Left lung (tissue), 14 donors: ENCODE measurements at places on chromosomes 12 and 14.

- DNase-seq: no peak
Observed at GRCh38 chr14:71956920-71957563, 24.8 kb downstream of the RGS6 start.

DNA sequence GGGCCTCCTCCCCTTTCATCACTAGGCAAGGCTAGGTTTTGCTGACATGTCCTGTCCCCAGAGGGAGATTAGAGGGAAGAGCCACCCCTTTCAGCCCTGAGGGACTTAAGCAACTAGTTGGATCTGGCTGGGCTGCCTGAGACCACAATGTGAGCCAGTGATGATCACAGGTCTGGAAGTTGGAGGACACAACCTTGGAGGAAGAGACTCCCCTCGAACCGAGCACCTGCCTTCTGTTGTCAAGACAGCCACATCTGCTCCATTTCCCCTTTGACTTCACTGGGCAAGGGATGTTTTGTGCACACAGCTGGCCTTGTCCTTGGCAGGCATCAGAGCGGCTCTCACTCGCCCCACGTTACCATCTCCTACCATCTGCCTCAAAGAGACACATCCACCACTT is 31.4 kb downstream of the MVK start:
- DNase-seq: no peak

GRCh38 chr14:57478050-57478449 is 15.6 kb downstream of the CCDC198 start:
- no peak for DNase-seq

DNA sequence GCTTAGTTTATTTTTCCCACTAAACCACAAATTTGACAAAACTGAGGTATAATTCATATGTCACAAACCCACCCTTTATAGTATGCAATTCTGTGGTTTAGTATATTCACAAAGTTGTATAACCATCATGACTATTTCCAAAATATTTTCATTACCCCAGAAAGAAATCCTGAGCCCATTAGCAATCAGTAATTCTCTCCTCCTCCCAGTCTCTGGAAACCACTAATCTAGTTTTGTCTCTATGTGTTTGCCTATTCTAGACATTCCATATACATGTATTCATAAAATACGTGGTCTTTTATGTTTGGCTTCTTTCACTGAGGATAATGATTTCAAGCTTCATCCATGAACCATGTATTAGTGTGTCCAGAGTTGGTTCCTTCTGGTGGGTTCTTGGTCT is 267.6 kb downstream of the AEBP2 start:
- DNase-seq: no peak

- DNase-seq: no peak
Observed at GRCh38 chr12:13552830-13553229, 356.3 kb downstream of the EMP1 start.

- DNase-seq: no peak
Observed at GRCh38 chr12:19138956-19139355, 9.4 kb downstream of the PLEKHA5 start.

DNA sequence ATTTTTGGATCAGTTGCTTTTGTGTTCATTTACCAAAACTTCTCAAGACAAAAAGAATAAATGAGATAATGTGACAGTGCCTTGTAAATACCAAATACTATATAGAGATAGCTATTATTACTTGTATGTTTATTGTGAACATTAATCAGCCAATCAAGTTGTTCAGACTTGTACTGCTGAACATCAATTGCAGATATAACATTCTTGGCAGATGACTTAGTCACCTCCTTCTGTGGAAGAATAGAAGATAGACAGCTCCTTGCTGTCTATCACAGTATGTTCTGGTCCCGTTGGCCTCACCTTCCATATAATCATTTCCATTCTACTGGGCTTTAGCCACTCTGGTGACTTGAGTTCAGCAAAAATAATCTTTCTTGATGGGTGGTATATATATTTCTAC is 30.1 kb downstream of the PSEN1 start:
- no peak for DNase-seq

DNA sequence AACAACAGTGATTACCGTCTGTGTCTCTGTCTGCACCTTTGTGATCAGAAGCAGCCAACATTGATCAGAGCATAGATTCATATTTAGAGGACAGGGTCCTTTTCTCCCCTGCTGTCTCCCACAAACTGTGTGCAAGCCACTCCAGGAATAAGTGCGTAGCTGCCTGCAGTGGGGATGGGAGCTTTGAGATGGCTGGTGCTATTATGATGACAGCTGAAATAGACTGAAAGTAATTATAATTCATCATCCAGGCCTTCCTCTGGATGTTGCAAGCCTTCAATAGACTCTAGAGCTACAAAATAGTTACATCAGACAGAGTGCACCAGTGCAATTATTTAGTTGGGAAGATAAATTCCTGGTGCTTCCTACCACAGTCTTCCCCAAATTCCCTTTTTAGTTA is 68.1 kb downstream of the BORCS5 start:
- no peak for DNase-seq

GRCh38 chr12:98514982-98515286 is 456 bp upstream of the TMPO start:
- DNase-seq: no peak

DNA sequence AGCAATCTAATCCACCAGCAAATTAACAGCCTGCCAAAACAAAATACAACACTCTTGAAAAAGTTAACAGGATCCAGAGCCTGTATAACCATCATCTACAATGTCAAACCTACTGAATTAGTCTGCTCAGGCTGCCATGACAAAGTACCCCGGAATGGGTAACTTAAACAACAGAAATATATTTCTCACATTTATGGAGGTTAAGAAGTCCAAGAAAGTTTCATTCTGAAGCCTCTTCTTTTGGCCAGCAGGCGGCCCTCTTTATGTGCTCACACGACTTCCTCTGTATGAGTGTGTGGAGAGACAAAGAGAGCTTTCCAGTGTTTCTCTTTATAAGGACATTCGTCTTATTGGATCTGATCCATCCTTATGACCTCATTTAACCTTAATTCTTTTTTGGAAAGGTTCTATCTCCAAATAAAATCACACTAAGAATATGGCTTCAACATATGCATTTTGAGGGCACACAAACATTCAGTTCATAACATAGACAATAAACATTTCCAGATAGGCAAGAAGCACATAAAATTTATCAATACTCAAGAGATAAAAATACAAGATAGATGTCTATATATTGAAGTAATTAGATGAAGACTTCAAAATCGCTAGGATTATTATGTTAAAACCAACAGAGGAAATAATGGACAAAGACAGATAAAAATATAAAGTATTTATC is 5.9 kb upstream of the RERG start:
- peak; percentile 32 for DNase-seq

GRCh38 chr12:50059440-50060119 is 2.2 kb downstream of the ASIC1 start:
- DNase-seq: no peak

DNA sequence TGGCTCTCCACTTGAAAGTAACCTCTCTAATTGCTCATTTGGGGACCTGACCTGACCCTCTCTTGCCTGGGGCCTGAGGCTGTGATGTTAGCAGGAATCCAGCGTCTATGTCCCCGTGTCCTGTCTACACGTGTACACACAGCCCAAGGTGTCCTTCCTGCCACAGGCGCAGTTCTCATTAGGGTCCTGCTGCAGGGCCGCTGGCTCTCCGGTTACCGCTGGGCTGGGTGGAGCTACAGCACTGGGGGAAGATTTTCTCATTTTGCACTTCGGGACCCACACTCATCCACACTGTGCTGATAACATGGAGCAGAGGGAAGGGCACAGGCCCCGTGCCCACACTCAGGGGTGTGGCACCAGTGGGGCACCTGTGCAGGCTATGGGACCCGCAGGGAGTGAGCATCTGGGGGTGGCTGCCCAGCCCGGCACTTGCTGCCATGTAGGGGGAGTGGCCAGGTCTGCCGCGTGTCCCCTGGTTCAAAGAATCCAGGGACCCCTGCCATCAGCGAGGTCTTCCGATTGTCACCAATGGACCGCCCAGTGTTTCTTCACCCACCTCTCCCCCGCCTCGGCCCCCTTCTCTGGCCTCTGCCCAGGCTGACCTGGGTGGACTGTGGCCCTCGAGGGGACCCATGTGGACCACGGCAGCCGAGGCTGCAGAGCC is 98.7 kb upstream of the SFSWAP start:
- DNase-seq: no peak

GRCh38 chr12:130224613-130225012 is 62.3 kb downstream of the FZD10 start:
- no peak for DNase-seq

GRCh38 chr14:96683562-96684289 is 113.5 kb upstream of the VRK1 start:
- DNase-seq: no peak

DNA sequence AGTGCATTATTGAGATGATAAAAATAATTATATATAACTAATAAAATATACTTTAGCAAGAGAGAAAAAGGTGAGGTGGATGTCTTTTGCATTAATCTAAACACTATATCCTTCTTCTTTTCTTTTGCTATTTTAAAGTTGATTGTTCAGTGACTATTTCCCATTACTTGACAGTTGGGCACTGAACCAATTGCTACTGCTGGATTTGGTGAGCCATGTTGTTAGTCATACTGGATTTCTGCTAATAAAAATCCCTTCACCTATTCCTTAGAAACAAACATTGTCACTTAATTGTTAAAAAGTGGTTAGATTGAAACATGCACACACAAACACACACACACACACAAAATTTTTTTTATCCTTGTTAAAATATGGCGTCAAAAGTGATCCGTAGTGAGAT is 251.6 kb upstream of the ALG10 start:
- no peak for DNase-seq

- no peak for DNase-seq
Observed at GRCh38 chr12:18629445-18629844, 108.4 kb downstream of the PLCZ1 start.

- DNase-seq: no peak
Observed at GRCh38 chr14:31286456-31287293, 79.1 kb upstream of the HECTD1 start.

- DNase-seq: no peak
Observed at GRCh38 chr12:98911396-98911795, 266.3 kb downstream of the APAF1 start.

GRCh38 chr12:684416-684815 is 21.2 kb upstream of the NINJ2 start:
- DNase-seq: no peak

GRCh38 chr12:101181776-101182175 is 28.3 kb downstream of the SLC5A8 start:
- DNase-seq: no peak

DNA sequence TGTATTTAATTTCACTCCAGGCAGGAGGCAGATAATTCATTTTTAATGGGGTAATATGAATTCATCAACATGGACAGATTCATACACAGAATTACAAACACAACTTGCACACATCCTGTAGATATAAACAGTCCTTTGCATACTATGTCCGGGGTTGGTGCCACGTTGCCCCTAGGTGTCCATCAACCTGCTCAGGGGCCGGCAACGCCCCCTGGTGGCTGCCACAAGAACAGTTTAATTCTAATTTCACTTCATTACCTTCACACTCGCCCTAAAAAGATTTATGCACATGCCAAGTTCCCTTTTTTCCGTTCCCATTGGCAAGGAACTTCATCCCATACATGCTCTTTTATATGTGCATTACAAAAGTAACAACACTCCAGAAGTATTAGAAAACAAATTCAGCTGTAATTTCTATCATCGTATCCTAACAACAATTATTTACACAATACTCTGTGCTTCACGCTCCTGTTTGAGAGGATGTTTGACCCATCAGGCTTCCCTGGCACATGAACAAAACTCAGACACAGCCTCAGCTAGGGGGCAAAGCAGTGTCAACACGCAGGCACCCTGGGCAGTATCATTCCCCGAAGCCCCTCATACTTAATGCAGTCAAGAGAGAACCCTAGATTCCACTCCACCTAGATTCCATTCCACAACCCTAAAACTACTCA is 15.5 kb downstream of the MANSC1 start:
- peak; percentile 82 for DNase-seq

DNA sequence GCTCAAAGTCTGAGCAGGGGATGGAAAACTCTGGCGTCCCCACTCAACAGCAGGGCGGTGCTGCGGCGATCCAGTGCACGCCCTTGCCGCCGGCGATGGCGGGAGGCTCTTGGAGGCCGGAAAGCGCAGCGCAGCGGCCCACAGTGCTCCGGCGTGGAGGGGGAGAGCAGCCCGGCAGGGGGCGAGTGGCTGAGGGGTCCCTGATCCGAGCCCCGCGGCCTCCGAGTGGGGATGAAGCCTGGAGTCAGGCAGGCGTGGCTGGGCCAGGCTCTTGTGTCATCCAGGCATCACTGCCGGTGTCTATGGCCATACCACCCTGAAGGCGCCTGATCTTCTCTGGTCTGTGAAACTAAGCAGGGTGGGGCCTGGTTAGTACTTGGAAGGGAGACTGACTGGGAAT is 183.1 kb downstream of the ALG10 start:
- no peak for DNase-seq

DNA sequence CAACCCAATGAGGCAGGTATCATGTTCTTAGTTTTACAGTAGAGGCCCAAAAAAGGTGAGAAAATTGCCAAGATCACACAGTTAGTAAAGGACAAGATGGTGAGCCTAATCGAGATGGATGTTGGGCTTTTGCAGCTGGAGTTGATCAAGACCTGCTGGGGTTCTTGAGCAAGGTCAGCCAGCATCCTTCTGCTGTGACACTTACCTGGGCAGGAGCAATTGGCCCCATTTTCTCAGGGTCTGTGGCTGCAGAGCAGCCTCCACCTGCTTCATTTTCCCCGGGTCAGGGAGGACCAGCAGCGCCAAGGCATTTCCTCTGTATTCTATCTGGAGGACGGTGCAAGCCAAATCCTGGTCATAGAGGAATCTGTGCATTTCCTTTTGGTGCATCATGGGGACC is 6.5 kb downstream of the SERPINA11 start:
- DNase-seq: no peak

DNA sequence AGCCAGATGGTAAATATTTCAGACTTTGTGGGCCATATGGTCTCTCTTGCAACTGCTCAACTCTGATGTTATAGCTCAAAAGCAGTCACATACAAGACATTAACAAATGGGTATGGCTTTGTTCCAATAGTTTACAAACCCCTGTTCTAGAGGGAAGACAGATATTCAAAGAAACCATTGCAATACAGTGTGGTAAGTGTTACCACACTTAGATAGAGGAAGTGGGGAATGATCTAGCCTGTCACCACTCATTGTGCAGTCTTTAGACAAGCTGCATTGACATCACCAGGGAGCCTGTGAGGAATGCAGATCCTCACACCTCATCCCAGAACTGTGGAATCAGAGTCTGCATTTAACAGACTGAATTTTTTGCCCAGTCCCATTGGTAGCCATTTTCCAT is 80.0 kb upstream of the RGS6 start:
- no peak for DNase-seq

- no peak for DNase-seq
Observed at GRCh38 chr12:57483466-57483865, 3.8 kb upstream of the ARHGAP9 start.
